Heart right ventricle (tissue), 16 donors: ENCODE measurements at places on chromosomes 7 and 10. TPM values are rescaled to one million over a fixed set of nuclear protein-coding genes. Genes with fewer than 3 reads are reported as not detected.
A peak's percentile ranks its signal among the peaks of the same experiment; 100 is the strongest.

ST8SIA6 gene
- 7.1 TPM for total RNA-seq

DNA sequence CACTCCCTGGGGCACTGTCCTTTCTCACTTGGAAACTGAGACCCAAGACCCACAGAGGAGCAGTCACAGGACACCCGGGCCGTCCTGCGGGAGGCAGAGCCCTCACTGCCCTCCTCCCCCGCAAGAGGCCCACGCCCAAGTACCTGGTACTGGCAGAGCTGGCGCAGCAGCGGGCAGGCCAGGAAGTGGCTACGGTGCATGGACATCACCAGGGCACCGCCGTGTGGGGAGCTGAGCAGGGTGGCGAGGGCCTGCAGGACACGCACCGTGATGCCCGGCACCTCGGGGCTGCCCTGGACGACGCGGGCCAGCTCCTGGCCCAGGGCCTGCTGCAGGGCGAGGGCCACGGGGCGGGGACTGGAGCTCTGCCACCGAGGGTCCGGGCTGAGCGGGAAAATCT, 20.0 kb upstream of the MICALL2 start:
- DNase-seq = no peak
- no peaks in the 10 kb centered on the region for H3K4me1 ChIP-seq
- H3K36me3 ChIP-seq = peaks cover 55% of the 10 kb centered on the region

DNA sequence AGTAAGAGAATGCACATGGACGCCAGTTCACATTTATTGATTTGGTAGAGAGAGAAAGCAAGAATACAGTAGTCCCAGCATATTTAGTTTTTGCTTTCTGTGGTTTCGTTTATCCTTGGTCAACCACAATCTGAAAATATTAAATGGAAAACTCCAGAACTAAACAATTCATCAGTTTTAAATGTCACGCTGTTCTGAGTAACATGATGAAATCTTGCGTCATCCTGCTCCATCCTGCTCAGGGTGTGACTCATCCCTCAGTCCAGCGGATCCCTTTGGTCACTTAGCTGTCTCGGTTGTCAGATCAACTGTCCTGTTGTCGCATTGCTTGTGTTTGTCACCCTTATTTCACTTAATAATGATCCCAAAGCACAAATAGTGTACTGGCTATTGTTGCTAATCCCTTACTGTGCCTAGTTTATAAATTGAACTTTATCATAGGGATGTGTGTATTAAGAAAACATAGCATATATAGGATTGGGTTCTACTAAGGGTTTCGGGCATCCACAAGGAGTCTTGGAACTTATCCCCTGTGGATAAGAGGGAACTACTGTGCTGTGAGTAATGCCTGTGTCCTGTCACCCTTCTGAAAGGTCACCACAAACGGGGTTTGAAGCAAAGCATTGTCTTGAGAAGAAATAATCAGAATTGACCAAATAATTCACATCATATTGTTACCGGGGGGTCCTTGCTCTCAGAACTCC, 73.6 kb downstream of the OTUD1 start:
- DNase-seq = no peak
- H3K27me3 ChIP-seq = no peaks in the 10 kb centered on the region
- no peak overlapping the region for H3K4me3 ChIP-seq
- no peaks in the 10 kb centered on the region for H3K4me1 ChIP-seq
- no peaks in the 10 kb centered on the region for H3K36me3 ChIP-seq
- H3K27ac ChIP-seq = no peak overlapping the region

DNA sequence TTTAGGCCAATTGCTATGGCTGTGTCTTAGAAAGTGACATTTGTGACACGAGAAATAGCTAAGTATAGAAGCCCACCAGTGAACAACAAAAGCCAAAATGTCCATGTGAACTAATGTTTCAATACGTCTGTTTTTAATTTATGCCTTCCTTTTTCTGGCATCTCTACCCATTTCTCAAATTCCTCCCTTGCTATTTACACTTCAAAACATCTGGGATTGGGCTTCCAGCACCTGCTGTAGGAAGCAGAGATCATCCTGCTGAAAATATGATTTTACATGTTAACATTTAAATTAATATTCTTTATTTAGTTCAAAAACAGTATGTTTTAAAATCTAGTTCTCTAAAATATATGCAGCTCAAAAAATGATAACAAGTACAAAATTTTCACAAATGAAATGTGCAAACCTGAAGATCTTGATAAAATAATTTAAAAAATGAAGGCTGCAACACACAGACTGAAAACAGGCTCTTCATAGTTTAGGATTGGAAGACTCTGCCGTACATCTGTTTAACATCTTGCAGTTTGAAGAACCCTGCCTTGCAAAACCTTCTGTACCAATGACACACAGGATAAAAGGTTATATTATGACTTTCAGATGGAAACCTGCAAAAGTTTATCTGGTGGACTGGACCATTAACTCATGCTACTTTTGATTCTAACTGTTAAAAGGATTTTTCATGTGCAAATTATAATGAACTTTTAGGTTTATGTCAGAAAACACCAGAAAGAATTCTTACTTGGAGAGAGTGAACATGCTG, 408.4 kb downstream of the SUGCT start:
- H3K4me3 ChIP-seq = no peak overlapping the region
- no peaks in the 10 kb centered on the region for H3K4me1 ChIP-seq
- no peaks in the 10 kb centered on the region for H3K27me3 ChIP-seq
- H3K27ac ChIP-seq = peak overlapping the region; percentile 1
- H3K36me3 ChIP-seq = no peaks in the 10 kb centered on the region
- DNase-seq = no peak

DNA sequence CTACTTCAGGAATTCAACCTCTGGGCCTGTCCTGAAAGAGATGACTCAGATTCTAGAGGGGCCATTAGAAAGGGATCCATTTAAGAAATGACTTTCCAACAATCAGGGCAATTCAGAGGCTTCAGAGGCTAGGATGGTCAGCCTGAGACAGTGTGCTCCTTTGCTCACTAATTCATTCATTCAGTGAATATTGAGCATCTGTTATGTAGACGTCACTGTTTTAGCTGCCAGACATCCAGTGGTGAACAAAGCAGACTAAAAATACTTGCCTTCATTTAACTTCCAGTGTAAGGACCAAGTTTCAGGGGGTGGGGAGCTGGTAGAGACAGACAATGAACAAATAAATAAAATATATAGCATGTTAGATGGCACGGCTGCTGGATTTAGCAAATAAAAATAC, 1.6 kb downstream of the KIAA1217 start:
- no peak for DNase-seq
- H3K27me3 ChIP-seq = no peaks in the 10 kb centered on the region
- H3K27ac ChIP-seq = peak overlapping the region; percentile 91
- H3K4me3 ChIP-seq = peak overlapping the region; percentile 68
- H3K36me3 ChIP-seq = no peaks in the 10 kb centered on the region

ACBD7 gene
- total RNA-seq = not detected

- H3K27ac ChIP-seq = no peak overlapping the region
- peaks cover 41% of the 10 kb centered on the region for H3K4me1 ChIP-seq
- no peak overlapping the region for H3K4me3 ChIP-seq
- no peaks in the 10 kb centered on the region for H3K36me3 ChIP-seq
- H3K27me3 ChIP-seq = no peaks in the 10 kb centered on the region
Observed at GRCh38 chr10:43699516-43699915, 50.8 kb upstream of the ZNF32 start.

DNA sequence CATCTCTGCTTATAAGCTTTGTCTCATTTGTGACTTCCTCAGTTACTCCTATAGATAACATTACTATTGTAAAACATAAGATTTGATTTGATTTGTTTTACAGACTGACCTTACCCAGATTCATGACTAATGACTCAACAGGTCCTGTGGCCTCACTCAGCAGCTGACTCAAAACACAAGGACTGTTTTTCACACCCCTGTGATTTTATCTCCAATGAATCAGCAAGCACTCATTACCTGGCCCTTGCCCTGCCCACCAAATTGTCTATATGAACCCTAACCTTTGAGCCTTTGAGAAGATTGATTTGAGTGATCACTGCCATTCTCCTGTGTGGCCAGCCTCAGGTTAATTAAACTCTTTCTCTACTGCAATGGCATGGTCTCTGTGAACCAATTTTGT, 1064.6 kb upstream of the LRRTM3 start:
- no peaks in the 10 kb centered on the region for H3K36me3 ChIP-seq
- no peak overlapping the region for H3K27ac ChIP-seq
- no peaks in the 10 kb centered on the region for H3K27me3 ChIP-seq
- no peaks in the 10 kb centered on the region for H3K4me1 ChIP-seq
- H3K4me3 ChIP-seq = no peak overlapping the region

GRCh38 chr7:99129001-99129400, 14.9 kb downstream of the SMURF1 start:
- no peaks in the 10 kb centered on the region for H3K4me1 ChIP-seq
- H3K4me3 ChIP-seq = no peak overlapping the region
- no peak overlapping the region for H3K27ac ChIP-seq

- H3K27me3 ChIP-seq = peaks cover 4% of the 10 kb centered on the region
- H3K27ac ChIP-seq = no peak overlapping the region
- no peaks in the 10 kb centered on the region for H3K4me1 ChIP-seq
- H3K4me3 ChIP-seq = no peak overlapping the region
Observed at GRCh38 chr10:120011359-120012130, 119.0 kb downstream of the SEC23IP start.

PCLO gene
- 2.9 TPM for total RNA-seq

PAPOLB gene
- not detected for total RNA-seq

- H3K4me3 ChIP-seq = no peak overlapping the region
- DNase-seq = peak; percentile 16
- H3K36me3 ChIP-seq = no peaks in the 10 kb centered on the region
- no peak overlapping the region for H3K27ac ChIP-seq
- H3K27me3 ChIP-seq = no peaks in the 10 kb centered on the region
- H3K4me1 ChIP-seq = no peaks in the 10 kb centered on the region
Observed at GRCh38 chr10:21260066-21260465, 265.4 kb downstream of the SKIDA1 start.

GRCh38 chr7:2477447-2478398, 1.5 kb upstream of the GRIFIN start:
- H3K36me3 ChIP-seq = no peaks in the 10 kb centered on the region
- peaks cover 10% of the 10 kb centered on the region for H3K27me3 ChIP-seq

DNA sequence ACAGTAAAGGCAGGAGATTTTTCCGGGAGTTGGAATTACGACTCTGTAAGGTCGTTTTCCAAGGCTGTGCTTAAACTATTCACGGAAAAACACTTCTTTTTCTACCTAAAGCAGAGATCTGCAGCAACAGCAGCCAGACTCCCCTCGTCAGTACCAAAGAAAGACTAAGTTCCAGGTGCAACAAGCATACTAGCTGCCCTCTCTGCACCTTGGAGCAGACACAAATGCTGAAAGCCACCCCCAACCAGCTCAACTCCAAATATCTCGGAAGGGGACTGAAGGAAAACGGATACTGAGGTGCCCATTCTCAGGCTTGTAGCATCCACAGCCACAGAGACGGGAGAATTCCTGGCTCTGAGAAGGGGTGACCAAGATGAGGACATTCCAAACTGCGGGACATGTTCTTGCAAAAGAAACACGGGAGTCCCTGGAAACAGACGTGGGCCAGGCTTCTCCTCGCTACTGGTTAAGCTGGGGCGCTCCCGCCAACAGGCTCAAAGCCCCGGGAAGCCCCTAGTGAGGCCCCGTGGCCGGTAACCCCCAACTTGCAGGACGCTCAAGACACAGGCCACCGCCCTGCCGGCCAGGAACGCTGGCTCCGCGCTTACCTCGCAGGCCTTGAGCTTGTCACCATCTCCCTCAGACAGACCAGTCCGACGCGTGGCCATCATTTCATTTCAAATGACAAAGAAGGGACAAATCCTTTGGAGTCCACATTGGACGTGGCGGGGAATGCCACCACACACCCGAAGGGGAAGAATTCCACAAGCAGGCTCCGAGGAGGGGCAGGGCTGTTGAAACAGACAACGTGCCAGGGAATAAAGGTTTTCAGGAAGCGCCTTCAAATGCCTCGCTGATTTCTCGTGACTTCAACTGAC, 2.2 kb downstream of the ARHGAP21 start:
- peak overlapping the region; percentile 59 for H3K4me3 ChIP-seq
- DNase-seq = peak; percentile 12
- H3K27me3 ChIP-seq = no peaks in the 10 kb centered on the region

- H3K27ac ChIP-seq = peak overlapping the region; percentile 79
- H3K36me3 ChIP-seq = no peaks in the 10 kb centered on the region
- no peak overlapping the region for H3K4me3 ChIP-seq
- no peaks in the 10 kb centered on the region for H3K27me3 ChIP-seq
- H3K4me1 ChIP-seq = peaks cover 60% of the 10 kb centered on the region
Observed at GRCh38 chr10:110837418-110838171, 34.1 kb upstream of the PDCD4 start.

- H3K36me3 ChIP-seq = no peaks in the 10 kb centered on the region
- peaks cover 7% of the 10 kb centered on the region for H3K4me1 ChIP-seq
- H3K27ac ChIP-seq = no peak overlapping the region
- DNase-seq = no peak
Observed at GRCh38 chr10:60917331-60918280, 26.4 kb downstream of the RHOBTB1 start.

- H3K4me1 ChIP-seq = no peaks in the 10 kb centered on the region
- no peak overlapping the region for H3K27ac ChIP-seq
- no peak for DNase-seq
- H3K4me3 ChIP-seq = no peak overlapping the region
- H3K27me3 ChIP-seq = no peaks in the 10 kb centered on the region
Observed at GRCh38 chr7:108716783-108717182, 147.1 kb downstream of the DNAJB9 start.

GRCh38 chr10:121994429-121994941, 5.5 kb downstream of the TACC2 start:
- H3K27me3 ChIP-seq = no peaks in the 10 kb centered on the region
- no peaks in the 10 kb centered on the region for H3K4me1 ChIP-seq
- peak overlapping the region; percentile 76 for H3K27ac ChIP-seq
- H3K36me3 ChIP-seq = no peaks in the 10 kb centered on the region
- H3K4me3 ChIP-seq = peak overlapping the region; percentile 29

DNA sequence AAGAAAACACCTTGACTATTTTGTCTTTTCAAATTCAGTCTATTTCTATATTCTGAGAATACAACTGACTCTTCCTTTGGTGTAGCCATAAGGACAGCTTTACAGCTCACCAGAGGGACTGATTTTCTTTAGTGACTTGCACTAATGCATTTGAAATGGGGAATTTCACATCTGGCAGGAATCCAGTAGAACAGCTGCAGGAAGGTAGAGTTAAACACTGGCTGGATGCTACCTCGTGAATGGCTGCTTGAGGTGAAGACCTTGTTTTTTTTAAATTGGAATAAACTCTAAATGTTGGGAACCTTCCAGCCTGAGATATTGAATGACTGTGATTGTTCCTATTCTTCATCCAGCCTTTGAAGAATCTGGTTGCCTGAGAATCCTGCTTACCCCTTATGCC, 139.5 kb upstream of the STK17A start:
- H3K4me3 ChIP-seq = no peak overlapping the region
- no peaks in the 10 kb centered on the region for H3K36me3 ChIP-seq
- no peaks in the 10 kb centered on the region for H3K27me3 ChIP-seq
- no peak for DNase-seq
- H3K27ac ChIP-seq = no peak overlapping the region
- no peaks in the 10 kb centered on the region for H3K4me1 ChIP-seq

DNA sequence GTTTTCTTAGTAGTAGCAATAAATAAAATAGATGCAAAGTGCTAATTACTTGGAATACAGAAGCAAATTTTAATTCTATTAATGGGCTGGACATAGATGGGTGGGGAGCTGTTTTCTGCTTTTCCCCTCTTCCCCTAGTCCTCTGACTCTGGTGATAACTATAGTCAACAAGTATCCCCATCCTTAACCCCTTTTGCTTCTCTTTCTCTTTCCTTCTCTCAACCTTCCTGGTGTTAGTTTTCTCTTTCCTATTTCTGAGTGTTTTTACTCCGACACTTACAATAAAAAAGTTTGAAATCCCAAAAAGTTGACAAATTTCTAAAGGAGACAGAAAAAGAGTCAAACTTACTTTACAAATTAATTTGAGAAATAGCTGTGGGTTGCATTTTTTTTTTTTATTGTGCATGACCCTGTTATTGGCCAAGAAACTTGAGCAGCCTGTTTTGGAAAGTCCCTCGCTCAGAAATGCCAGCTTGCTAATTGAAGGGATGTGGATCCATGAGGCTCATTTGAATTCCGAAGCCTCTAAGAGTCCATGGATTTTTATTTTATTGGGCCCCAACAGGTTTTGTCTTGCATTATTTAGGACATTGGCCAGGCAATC, 2.4 kb downstream of the FAS start:
- no peak overlapping the region for H3K27ac ChIP-seq
- peaks cover 86% of the 10 kb centered on the region for H3K4me1 ChIP-seq
- peak overlapping the region; percentile 53 for H3K4me3 ChIP-seq
- no peaks in the 10 kb centered on the region for H3K27me3 ChIP-seq
